Dermis blood vessel endothelial cell (primary cell): ENCODE measurements at places on chromosomes 12 and 14.
A peak's percentile ranks its signal among the peaks of the same experiment; 100 is the strongest.

GRCh38 chr12:46373301-46374296, 1.0 kb upstream of the SLC38A2 start:
- peak; percentile 77 for DNase-seq

GRCh38 chr12:120132863-120133385, 16.4 kb upstream of the RAB35 start:
- DNase-seq: no peak

- no peak for DNase-seq
These were observed 395.2 kb downstream of the RPL10L start for GRCh38 chr14:46256381-46256780.

DNA sequence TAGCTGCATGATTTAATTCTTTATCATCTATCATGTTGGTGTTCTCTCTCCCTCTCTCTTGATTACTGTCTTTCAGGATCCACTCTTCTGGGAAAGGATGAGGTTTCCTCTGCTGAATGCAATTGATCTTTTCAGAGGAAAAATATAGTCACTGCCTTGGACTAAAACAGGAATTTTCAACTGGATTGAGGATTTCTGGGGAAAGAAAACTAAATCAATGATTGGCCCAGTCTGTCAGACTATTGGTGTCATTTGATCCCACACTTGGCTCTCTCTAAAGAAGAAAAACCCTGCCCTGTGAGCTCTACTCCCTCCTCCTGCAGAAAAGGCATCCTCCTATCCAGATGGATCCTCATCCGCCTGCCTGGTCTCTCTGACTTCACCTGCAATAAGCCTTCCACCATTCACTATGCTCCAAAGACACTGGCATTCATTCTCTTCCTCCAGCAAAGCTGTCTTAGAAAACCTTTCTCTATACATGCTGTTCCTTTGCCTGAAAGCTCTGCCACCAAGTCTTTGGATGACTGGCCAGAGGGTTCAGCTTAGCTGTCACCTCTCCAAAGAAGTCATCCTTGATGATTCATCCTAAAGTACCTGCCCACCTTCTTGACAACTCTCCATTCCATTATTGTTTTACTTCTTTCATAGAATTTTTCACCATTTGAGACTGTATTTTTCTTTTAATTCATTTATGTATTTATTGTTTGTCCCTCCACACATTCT, 127.7 kb upstream of the CAND1 start:
- no peak for DNase-seq

DNA sequence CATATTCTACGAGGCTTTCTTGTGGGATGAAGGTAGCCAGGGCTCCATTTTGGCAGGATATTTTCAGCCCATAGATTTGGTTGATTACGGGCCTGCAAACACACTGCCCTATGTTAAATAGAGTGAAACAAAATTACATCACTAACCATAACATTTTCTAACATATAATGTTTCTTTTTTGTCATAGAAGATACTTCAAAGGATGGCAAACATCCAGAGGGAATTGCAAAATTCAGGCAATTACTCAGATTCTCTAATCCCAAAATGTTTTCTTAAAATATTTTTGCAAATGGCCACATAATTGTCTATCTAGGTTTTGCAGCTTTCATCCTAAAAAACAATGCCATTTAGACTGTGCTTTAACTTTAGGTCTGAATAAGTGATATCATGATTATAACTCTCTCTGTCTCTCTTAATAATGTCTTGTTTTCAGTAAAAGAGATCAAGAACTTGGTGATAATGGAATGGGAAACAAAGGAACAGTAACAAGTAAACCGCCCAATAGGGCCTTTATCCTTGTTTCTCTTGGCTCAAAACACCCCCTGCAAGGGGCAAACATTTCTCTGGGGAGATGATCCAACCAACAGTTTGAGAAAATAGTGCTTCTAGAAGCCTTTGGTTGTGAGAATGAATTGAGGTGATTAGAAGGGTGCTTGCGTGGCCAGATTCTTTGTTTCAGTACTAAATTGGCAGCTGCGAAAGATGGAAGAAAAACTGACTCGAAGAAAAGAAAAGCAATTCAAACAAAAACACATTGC, 54.4 kb upstream of the BTG1 start:
- no peak for DNase-seq

GRCh38 chr14:93954900-93955849, 21.2 kb downstream of the ASB2 start:
- DNase-seq: peak; percentile 12

DNA sequence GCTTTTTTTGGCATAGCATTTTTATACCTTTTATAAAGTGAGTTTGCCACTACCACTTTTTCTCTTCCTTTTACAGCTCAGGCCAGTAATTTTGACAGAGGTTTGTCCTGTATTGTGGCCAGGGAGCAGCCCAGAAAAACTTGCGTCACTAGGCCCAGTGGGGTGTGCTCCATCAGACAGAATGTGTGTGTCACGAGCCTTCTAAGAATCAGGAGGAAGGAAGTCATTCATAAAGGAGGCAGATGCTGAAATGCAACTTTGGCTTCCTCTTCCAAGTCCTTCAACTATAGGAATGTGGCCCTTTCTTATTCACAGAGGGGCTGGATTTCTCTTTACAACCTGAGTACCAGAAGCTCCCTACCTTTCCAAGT, 10.1 kb upstream of the RAB35 start:
- peak; percentile 93 for DNase-seq

- no peak for DNase-seq
These were observed 2.4 kb downstream of the EXD2 start for GRCh38 chr14:69193721-69194120.

GRCh38 chr12:9198012-9198411, 10.2 kb downstream of the PZP start:
- no peak for DNase-seq
